ENCODE measurements at places on chromosomes 2 and 18.

DNA sequence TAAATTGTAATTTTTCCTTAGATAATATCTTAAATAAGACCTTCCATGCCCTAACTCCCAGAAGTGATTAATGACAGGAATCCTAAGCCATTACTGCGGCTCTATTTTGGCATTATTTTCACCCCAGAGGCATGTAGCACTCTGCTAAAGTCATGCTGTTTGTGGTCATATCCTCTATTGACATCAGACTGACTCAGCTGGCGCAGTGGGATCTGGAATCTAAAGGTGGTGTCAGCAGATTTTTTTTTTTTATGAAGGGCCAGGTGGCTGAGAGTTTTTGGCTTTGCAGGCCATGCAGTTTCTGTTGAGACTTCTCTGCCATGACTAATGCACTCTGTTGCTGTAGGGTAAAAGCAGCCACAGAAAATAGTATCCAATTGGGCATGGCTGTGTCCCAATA, 64.1 kb upstream of the ACVR1C start:
- DNase-seq, result no peak

DNA sequence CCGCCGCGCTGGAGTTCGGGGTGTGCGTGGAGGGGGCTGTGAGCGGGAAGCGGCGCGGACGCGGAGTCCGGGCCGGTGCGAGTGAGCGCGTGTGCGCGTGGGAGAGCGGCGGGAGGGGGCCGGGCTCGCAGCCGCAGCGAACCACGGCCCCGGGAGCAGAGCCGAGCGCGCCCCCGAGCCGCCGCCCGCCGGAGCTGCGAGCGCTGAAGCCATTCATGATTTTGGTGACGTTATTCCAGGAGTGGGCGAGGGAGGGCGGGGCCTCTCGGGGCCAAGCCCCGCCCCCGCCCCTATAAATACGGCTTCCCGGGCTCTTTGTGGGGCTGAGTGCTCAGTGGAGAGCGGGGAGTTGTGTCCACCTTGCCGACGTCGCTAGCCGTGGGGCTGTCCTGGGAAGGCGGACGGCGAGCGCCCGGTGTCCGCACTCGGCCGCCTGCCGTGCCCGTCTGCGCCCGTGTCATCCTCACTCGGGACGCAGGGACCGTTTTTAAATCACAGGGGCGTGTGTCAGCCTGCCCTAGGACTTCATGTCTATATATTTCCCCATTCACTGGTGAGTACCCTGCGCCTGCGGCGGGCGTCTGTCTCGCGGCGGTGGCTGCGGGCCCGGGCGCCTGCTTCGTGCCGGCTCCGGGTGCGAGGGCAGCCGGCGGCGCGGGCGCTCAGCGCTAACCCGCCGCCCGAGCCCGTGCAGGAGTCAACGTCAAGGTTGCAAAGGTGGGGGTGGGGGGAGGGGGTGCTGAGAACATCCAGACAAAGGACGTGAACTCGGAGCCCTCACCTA, at the start of gene LBH:
LBH (plus strand) TSS at position 323 of the 784 bp plus-strand sequence; CDS start at position 528, 205 bp downstream.
- DNase-seq, result peak; percentile 95

- peak; percentile 61 for DNase-seq
Measured at GRCh38 chr2:62660582-62661262, 44.8 kb upstream of the EHBP1 start.

GRCh38 chr18:3653263-3653850, 203.4 kb downstream of the TGIF1 start:
- DNase-seq, result no peak

GRCh38 chr2:137221797-137222492, 456.6 kb downstream of the THSD7B start:
- DNase-seq, result no peak

- no peak for DNase-seq
Measured at GRCh38 chr2:216165711-216166110, 56.6 kb downstream of the XRCC5 start.

- no peak for DNase-seq
Measured at GRCh38 chr18:78860117-78860516, 119.5 kb upstream of the SALL3 start.

- no peak for DNase-seq
Measured at GRCh38 chr2:166614503-166614902, 120.5 kb upstream of the SCN7A start.

GRCh38 chr2:183359867-183360266, 235.6 kb downstream of the NUP35 start:
- DNase-seq, result no peak
